Stimulated activated naive CD8-positive, alpha-beta T cell treated with anti-CD3 and anti-CD28 coated beads, Interleukin-15, Interleukin-2, amounts not matched to agents 100 U/mL and 50 U/mL, for 24 hours (primary cell): ENCODE measurements at places on chromosomes 11 and 22.

- no peak for DNase-seq
Measured at GRCh38 chr11:44608651-44608990, 43.2 kb downstream of the CD82 start.

DNA sequence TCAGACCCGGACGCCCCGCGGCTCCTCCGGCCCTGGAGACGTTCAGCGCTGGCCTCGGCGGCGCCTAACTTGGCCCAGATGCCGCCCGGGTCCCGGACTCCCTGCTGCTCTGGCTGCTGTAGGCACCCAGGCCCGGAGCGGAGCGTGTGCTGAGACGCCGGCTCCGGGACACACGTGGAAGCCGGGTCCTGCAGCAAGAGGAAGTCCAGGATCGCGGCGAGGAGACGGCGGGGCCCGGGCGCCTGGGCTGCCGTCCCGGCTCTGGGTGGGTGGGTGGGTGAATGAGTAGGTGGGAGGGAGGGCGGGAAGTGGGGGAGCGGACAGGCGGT lies 223 bp downstream of the WT1 start:
- DNase-seq = no peak

- DNase-seq = peak; percentile 77
Measured at GRCh38 chr11:830295-831117, 2.2 kb upstream of the CD151 start.

GRCh38 chr11:129530154-129530895 lies 154.7 kb downstream of the BARX2 start:
- no peak for DNase-seq

DNA sequence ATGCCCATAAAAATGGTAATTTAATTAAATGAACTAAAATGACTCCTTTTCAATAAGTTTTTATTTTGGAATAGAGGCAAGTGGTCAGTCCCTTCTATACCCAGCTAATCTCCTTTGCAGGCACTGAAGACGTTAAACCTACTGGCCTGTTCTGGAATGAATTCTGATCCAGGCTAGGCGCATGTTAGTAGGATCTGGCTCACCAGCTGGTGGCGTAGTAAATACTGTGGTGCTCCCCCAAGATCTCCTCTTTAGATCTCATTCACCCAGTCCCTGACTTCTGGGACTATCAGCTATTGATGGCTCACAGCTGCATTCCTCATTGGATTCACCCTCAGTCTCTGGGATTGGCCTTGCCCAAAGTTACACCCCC lies 173.7 kb upstream of the DDI1 start:
- no peak for DNase-seq

- no peak for DNase-seq
Measured at GRCh38 chr11:105274631-105275030, 135.1 kb upstream of the CARD18 start.

GRCh38 chr22:27032091-27032761 lies 374.8 kb downstream of the MIAT start:
- DNase-seq = no peak

- DNase-seq = no peak
Measured at GRCh38 chr11:17543574-17544180, 539 bp downstream of the USH1C start.

- peak; percentile 37 for DNase-seq
Measured at GRCh38 chr11:114348200-114349191, 51.8 kb downstream of the C11orf71 start.

- DNase-seq = no peak
Measured at GRCh38 chr11:43712676-43713075, 32.1 kb downstream of the HSD17B12 start.

- DNase-seq = no peak
Measured at GRCh38 chr11:31799435-31800397, 11.4 kb downstream of the PAX6 start.

DNA sequence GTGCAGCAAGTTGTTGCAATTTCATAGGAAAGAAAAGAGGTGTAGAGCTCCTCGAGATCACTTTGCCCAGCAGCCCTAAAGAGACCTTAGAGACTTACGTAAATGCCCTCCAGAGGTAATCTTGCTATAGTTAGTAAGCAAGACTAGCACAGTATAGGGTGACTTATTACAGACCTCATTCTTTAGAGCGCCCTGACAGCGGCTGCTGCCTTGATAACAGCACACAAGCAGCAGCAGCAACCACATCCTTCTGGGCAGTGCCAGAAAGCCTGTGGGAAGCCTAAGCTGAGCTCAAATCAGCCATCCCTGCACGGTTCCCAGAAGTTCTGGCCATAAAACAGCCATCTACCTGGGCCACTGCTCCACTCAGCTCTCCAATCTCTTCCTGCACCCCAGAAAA lies 22.6 kb upstream of the OR56B1 start:
- DNase-seq = no peak

- no peak for DNase-seq
Measured at GRCh38 chr11:126545057-126545555, 189.6 kb downstream of the ST3GAL4 start.

DNA sequence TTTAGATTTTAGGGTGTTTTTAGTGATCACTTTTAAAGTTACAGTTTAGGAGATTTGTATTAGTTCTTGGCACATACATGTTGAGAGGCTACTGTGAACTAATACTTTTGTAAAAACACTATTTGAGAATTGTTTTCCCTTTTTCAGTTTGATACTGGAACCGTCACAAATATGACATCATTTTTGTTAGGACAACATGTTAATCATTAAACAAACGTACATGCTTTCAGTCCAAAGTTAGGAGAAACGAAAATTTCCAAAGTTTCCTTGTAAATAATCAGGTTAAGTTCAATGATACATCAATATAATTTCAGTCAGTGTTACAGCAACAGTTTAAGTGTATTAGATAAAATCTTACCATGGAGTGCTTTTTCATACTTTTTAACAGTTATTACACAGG lies 53.1 kb downstream of the SPECC1L start:
- no peak for DNase-seq

DNA sequence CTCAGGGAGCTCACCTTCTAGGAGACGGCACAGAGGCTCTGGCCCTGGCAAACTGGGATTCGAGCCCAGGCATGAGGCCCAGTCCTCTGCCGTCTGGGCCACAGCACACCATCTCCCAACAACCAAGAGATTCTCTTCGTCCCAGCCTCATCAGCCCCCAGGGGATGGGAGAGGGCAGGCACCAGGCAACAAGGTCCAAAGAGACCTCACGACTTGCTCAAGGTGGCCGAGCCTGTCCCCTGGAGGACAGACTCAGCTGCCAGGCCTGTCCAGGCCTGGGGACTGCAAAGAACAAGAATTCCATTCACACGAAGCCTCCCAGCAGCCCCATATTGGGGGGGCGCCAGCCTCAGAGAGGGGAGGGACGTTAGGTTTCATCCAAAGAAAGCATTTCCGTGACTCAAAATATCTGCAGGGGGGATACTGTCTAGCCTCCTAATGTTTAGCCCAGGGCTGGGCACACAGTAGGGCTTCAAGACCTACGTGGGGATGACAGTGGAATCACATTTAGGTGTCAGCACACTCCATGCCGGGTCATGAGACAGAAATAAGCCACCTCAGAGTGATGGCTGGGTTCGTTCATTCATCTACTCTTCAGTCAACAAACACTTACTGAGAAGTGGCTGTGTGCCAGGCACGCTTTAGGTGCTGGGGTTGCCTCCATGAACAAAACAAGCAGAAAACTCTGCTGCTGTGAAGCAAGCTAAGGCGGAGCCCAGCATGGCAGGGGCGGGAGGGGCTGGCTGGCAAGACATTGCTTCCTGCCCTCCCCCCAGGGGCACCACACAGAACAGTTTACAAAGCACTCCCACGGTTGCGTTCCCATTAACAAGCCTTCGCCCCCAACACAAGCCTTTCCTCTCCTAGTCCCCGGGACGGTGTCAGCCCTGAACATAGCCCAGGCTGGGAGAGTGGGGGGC lies 1.2 kb downstream of the CARNS1 start:
- DNase-seq = peak; percentile 62

GRCh38 chr11:129266536-129266935 lies 74.4 kb upstream of the ARHGAP32 start:
- no peak for DNase-seq

- no peak for DNase-seq
Measured at GRCh38 chr11:17256512-17256911, 20.0 kb upstream of the NUCB2 start.

- no peak for DNase-seq
Measured at GRCh38 chr11:111406091-111406490, 27.0 kb upstream of the POU2AF1 start.

DNA sequence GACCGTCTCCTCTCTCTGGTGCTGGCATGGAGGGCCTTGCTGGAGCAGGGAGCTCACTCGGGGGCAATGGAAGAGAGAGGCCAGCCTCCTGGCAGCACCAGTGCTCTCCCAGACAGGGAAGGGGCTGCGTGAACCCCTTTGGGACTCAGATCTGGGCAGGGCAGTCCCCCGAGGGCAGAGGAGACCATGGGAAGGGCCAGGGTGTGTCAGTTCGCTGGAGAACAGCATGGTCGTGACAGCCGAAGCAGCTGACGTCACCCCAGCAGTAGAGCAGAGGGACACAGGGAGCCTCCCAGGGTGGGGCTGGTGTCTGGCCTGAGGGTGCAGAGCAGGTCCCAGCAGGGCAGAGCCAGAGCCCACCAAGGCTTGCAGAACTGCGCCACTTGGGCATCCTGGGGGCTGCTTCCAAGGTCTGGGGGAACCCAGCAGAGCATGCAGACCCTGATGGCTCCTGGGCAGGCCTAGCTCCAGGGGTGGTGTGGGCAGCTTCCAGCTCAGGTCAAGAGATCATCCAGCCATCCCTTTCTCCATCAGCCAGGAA lies 71.0 kb upstream of the KCNQ1OT1 start:
- no peak for DNase-seq

- DNase-seq = no peak
Measured at GRCh38 chr11:111282562-111283075, 15.7 kb upstream of the POU2AF3 start.

- DNase-seq = no peak
Measured at GRCh38 chr11:76745561-76746207, 37.5 kb upstream of the TSKU start.

DNA sequence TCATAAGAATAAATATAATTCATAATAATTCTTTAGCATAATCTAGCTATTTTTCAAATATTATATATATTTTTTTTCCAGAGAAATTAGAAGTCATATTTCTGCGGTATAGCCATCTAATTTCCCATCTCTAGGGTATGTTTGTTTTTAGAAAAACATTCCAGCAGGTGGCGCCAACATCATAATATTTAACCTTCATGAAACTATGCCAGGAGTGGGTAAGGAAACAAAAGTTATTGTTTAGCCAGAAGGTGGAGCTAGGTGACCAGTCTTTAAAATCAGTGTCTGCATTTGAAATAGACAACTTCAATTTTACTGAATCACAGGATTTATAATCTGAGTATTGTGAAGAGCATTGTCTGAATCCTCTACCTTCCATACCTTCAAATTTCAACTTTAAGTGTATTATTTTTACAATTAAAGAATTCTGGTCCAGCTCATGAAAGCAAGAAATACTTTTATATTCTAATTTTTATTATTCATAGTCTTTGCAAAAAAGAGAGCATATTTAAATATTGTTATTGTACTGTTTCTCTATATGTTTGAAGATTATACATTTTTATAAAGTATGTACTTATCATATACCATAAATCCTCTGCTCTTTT lies 15.7 kb upstream of the CCDC179 start:
- DNase-seq = peak; percentile 68

- DNase-seq = peak; percentile 71
Measured at GRCh38 chr22:38953577-38954413, 3.6 kb upstream of the APOBEC3A start.
